GM18507 (cell line): ENCODE measurements at places on chromosomes 7 and 10.

- no peak for DNase-seq
These were observed 77.3 kb downstream of the EMX2 start for GRCh38 chr10:117619707-117620405.

GRCh38 chr10:29301359-29301910, 12.6 kb downstream of the LYZL1 start:
- DNase-seq = no peak

GRCh38 chr7:23633417-23633816, 36.2 kb downstream of the CCDC126 start:
- no peak for DNase-seq

GRCh38 chr10:92844746-92845145, 3.6 kb upstream of the EXOC6 start:
- no peak for DNase-seq

DNA sequence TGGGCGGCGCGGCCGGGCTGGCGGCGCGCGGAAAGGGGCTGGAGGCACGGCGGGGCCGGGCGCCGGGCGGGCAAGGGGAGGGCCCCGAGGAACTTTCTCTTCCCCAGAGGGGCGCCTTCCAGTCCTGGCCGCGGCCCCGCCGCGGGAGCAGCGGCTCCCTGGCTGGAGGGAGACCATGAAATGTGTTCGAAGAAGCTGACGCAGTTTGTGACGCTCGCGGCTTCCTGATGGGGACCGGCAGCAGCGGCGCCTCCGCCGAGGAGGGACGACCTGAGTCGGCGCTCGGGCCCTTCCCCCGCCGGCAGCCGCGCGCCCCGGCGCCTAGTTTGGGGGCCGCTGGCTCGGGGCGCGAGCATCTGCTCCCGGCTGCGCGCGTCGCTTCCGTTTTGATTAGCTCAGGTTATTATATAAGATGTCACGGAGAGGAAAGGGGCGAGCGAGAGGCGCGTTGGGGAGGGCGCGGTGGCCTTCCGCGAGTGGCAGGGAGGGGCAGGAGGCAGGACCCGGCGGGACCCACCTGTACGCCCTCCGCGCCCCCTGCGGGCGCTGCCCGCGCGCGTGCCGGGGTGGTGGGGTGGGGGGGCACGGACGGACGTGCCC, 57.1 kb upstream of the PCGF5 start:
- DNase-seq = peak; percentile 48

GRCh38 chr10:77979221-77979620, 50.1 kb downstream of the POLR3A start:
- no peak for DNase-seq

DNA sequence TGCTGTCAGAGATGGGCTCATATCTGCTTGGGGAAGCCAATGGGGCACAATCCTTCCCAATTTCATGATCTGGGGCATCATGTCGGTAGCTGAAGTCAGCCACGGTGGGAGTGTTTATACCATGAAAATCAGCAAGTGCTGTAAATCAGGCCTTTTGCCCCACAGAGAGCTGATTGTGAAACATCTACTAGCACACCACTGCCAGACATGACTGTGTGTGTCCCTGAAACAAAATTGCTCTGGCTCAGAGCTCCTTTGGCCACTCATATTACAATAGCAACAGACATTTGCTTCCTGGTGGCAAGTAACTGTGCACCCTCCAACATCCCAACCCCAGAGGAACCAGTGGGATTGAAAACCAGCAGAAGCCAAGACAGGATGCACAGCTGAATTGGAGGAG, 23.7 kb downstream of the GPR26 start:
- DNase-seq = no peak

GRCh38 chr7:98168181-98168903, 42.9 kb upstream of the BHLHA15 start:
- peak; percentile 73 for DNase-seq

GRCh38 chr7:140557809-140558518, 78.7 kb upstream of the MKRN1 start:
- no peak for DNase-seq

DNA sequence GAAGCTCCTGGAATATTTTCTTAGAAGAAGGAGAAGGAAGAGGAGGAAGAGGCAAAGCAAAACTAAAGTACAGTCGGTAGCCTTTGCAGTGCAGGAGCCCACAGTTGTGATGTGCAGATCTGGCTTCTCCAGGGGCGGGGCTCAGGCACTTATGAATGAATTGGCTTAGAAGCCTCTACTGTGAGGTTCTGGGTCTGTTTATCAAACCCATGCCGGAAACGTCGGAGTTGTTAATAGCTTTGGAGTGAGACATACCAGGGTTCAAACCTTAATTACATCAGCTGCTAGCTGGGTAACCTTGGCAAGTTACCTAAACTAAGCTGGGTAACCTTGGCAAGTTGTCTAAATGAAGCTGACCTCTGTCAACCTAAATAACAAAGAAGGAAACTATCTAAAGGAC, 89.3 kb upstream of the PITRM1 start:
- DNase-seq = no peak

GRCh38 chr7:490461-491291, 29.0 kb downstream of the PDGFA start:
- DNase-seq = peak; percentile 18

- DNase-seq = no peak
These were observed 92.8 kb upstream of the TAC1 start for GRCh38 chr7:97639036-97639435.

DNA sequence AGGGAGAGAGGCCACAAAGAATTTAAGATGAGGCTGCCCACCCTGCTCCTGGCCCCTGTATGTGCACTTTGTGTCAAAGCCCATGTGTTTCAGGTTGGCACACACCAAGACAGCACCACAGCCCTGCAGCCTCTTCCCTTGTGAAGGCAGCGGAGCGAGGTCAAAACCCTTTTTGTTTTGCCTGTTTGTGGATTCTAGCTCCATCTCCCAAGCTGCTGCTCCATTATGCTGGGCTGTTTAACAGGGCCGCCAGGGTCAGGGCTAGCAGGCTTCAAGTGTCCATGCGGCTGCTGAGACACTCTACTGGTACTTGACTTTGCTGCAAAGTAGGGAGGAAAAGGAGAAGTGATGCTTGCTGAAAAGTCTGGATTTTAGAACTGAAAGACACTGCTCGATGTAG, 142.3 kb upstream of the EFCAB10 start:
- no peak for DNase-seq

DNA sequence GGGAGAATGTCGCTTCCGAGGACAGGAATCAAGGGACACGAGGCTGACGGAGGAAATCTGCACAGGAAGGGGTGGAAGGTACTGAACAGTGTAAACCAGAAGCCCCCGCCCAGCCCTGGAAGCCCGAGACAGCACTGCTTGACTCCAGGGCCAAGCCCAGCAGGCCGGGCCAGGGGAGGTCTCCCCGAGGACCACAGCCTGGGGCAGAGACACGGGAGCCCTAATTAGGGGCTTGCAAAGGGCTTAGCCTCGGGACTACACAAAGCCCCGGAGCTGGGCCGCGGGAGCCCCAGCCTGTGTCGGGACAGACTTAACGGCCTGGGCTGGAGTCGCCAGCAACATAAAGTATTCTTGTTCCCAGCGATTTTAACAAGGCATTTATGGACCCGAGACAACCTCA, 50.8 kb downstream of the OAT start:
- no peak for DNase-seq

DNA sequence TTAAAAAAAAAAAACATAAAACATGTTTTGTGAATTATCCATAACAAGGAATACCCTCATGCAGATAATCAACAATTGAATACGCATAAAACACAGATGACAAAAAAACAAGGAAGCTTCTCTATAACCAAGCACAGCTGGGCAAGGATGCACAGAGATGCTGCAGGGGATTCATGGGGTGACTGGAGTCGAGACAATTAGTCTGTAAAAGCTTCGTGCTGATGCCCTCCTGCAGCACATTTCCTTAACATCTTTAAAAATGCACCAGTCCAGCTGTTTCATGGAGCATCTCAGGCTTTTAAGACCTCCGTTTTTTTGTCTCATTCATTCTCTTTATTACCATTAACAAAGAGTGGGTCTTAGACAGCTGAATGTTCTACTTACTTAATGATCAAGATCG, 794.0 kb upstream of the C7orf33 start:
- no peak for DNase-seq

- no peak for DNase-seq
These were observed 60.1 kb downstream of the TPK1 start for GRCh38 chr7:144775749-144776148.

DNA sequence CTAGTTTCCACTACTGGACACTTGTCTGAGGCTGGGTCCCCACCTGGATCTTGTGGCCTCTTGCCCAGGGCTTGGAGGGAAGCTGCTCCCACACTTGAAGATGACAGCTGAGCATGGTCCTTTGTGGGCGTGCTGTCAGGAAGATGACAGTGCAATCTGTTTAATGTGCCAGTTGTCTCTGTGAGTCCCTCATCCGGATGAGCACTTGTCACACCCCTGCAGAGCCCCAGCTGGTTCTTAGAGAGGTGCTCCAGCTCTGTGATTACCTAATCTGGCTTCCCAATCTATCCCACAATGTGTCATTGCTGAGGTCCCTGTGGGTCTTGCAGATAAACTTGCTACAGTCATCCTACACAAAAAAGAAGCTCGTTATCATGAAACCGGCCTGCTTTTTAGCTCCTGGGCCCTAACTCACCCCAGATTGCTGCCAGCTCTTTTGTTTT, 34.8 kb upstream of the CCSER2 start:
- no peak for DNase-seq

DNA sequence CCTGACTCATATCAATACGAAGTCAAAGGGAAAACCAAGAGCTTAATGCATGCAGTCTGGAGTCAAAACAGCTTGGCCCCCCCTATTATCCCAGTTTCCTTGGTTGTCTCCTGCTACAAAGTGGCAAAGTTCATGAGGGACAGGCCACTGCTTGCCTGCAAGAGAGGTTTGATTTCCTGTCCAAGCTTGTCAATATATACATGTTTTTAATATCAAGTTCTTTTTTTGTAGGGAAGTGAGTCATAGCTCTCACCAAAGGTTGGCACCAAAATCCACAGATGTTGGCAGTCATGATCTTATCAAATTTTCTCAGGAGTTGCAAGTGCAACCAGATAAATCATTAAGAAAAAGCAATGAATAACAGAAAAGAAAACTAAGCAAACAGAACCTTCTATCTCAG, 176.8 kb downstream of the COBL start:
- DNase-seq = no peak
